NCI-H2081 treated with DMSO at 0.1 percent for 48 hours (cell line): ENCODE measurements at places on chromosomes 4 and X.

DNA sequence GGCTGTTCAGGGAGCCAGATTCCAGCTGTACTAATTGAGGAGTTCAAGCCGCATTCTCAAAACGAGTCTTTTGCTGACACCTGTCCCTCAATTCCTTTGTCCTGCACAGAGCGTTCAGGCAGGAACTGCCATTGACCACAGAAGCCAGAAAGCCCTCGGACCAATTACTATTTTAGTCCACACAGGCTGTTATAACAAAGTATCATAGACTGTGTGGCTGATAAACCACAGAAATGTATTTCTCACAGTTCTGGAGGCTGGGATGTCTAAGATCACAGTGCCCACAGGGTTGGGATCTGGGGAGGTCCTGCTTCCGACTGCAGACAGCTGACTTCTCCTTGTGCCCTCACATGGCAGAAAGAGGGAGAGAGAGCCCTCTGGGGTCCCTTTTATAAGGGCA, 119.8 kb upstream of the ATP6AP2 start:
- DNase-seq = no peak

DNA sequence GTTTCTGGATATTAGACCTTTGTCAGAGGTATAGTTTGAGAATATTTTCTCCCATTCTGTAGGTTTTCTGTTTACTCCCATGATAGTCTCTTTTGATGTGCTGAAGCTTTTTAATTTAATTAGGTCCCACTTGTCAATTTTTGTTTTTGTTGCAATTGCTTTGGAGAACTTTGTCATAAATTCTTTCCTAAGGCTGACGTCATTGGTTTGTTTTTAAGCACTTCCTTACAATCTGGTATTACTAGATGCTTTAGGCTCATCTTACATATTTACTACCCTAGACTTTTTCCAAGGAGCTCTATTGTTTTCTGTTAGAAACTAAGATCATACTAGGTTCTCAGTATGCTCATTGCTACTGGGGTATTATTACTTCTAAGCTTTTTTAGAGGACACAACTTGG, 806.3 kb downstream of the PDHA2 start:
- no peak for DNase-seq

GRCh38 chrX:123993904-123994635, 32.6 kb downstream of the STAG2 start:
- no peak for DNase-seq

DNA sequence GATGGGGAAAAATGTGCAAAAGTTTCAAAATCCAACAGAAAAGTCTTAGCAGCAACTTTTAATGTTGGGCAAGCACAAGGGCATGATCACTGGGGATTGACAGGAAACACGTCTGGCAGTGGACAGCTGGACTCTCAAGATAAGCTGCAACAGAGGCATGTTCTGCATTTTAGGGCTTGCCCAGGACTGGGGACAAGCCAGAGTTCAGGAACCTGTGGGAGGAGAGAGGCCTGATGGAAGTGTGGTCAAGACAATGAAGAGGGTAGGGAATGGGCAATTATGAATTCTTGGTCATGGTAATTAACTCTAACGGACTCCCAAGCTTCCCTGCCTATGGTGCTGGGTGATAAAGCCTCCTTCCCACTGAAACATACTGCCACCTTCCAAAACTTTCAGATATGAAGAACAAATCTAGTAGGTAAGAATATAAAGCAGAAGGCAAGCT, 48.4 kb downstream of the ANXA3 start:
- no peak for DNase-seq

- DNase-seq = no peak
Observed at GRCh38 chrX:6498324-6498723, 36.6 kb downstream of the VCX3A start.

GRCh38 chr4:101699441-101700124, 90.9 kb upstream of the BANK1 start:
- DNase-seq = no peak

- DNase-seq = no peak
Observed at GRCh38 chr4:75030649-75031235, 97.8 kb downstream of the PARM1 start.

DNA sequence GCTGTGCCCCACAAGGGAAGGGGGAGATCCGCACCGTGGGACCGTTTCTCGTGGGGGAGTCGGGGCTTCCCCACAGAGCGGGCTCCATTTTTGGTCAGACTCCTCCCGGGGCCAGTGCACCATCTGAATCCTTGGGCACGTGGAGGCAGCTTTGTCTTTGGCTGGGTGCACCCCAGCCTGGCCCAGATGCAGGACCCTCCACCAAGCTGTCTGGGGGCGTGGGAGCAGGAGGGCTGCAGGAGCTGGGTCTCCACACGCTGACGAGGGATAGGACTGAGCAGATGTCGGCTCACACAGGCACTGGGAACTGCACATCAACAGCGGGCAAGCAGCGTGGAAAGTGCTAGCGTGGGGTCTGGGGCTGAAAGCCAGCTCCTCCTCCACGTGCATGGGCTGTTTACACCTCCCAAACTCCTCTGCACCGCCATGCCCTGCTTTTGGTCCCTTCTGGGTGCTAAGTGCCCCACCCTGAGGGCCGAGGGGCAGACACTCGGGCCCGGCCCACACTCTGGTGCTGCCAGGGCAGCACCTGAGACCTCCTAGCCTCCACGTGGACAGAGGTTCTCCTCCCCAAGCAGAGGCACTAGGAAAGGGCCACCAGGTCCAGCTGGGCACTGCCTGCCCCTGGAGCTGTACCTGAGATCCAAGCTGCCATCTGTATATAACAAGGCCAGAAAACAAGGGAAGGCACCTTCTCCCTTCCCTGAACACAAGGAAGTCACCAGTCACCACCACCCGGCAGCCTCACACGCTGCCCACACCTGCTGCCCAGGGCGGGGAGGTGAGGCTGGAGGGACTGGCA, 13.8 kb downstream of the DGKQ start:
- DNase-seq = no peak

DNA sequence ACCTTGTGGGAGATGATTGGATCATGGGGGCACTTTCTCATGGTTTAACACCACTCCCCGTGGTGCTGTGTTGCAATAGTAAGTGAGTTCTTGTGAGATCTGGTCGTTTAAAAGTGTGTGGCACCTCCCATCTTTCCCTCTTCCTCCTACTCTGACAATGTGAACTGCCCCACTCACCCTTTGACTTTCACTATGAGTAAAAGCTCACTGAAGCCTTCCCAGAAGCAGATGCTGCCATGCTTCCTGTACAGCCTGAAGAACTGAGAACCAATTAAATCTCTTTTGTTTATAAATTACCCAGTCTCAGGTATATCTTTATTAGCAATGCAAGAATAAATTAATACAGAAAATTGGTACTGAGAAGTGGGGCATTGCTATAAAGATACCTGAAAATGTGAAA, 509.6 kb upstream of the CT83 start:
- no peak for DNase-seq

- no peak for DNase-seq
Observed at GRCh38 chrX:1252861-1253260, 15.8 kb upstream of the CSF2RA start.

- no peak for DNase-seq
Observed at GRCh38 chrX:1378306-1378759, 13.6 kb downstream of the SLC25A6 start.

GRCh38 chr4:96154676-96155075, 314.8 kb downstream of the PDHA2 start:
- DNase-seq = no peak

DNA sequence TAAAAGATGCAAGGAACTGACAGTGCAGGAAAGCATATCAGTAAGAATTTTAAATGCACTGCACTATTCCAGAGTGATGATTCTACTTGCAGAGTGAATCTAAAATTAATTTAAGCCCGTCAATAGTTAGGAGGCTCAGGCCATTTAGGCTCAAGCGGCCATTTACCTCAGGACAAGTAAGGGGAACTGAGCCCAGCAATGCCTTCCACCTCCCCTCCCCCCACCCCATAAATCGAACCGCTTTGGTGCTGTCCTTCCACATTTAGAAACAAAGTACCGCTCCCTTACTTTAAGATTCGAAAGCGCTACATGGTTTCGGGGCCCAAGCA, 665 bp downstream of the RBM41 start:
- no peak for DNase-seq

- DNase-seq = no peak
Observed at GRCh38 chr4:14994242-14994641, 8.0 kb upstream of the CPEB2 start.

DNA sequence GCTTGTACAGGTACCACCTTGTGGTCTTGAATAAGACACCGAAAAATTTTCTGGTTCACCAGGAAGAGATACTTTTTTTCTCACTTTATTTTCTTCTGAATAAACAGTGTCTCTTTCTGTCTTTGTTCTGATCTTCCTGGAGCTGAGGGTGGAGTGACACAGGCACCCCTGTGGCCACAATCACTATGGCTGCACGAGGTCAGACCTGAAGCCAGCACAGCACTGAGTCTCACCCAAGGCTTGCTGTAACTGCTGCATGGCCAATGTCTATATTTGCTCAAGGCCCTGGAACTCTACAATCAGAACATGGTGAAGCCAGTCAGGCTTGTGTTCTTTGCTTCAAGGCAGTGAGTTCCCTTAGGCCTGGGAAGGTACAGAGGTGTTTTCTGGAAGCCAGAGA, 87.2 kb downstream of the GPR174 start:
- no peak for DNase-seq

- DNase-seq = no peak
Observed at GRCh38 chr4:182835006-182835740, 82.0 kb downstream of the DCTD start.

GRCh38 chr4:153067376-153067775, 131.3 kb downstream of the FHDC1 start:
- no peak for DNase-seq

- DNase-seq = no peak
Observed at GRCh38 chrX:48475296-48475695, 703 bp upstream of the FTSJ1 start.

DNA sequence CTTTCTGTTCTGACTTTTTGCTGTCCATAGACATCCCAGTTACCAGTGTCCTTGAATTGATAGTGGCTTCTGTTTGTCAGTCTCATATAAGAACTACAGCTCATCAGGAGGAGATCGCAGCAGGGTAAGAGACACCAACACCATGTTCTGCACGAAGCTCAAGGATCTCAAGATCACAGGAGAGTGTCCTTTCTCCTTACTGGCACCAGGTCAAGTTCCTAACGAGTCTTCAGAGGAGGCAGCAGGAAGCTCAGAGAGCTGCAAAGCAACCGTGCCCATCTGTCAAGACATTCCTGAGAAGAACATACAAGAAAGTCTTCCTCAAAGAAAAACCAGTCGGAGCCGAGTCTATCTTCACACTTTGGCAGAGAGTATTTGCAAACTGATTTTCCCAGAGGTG, 30.1 kb downstream of the GUCY1A1 start:
- DNase-seq = no peak

DNA sequence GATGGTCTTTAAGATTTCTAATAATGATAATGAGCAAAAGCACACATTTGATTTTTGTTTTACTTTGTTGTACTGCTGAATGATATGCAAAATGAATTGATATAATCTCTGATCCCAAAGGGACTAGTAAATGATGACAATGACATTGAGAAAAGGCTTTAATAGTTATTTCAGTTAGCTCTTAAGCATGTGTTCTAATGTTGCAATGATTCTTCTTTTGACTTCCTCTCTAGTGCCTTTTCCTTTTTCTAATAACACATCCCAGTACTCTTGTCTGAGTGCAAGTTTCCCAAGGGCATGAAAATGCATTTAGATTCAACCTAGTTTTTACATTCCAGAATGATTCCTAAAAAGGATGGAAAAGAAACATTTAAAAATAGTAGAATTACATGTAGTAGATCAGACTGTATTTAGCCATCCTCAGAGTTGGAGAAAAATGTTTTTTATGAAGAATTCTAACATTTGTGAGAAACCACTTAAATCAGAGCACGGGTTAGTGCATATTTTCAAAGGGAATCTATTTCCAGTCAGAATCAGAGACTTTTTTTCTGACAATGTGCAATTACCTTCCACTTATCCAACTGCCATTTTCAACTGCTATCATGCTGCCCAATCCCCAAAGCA, 508.8 kb downstream of the C4orf33 start:
- no peak for DNase-seq

- no peak for DNase-seq
Observed at GRCh38 chr4:28341784-28342183, 1481.1 kb downstream of the STIM2 start.

DNA sequence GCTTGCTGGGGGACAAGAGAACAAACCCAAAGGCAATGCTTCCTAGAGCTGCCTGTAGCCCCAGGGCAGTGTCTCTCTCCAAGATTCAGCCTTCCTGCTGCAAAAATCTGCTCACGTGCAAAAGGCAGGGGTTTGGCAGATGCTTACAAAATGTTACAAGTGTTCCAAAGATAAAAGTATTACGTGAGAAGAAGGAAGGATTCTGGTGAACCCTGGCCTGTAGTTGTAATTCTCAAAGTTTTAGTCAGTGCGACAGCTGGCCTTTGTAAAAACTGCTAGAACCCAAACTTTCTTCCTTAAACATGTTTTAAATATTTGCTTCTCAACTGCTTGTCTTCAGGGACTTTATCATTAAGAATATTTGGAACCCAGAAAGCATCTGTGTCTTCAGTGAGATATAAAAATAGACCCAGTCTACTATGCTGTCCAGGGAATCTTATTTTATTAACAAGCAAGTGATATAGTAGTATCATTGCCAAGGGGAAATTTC, 232.3 kb downstream of the FRMPD4 start:
- DNase-seq = no peak

GRCh38 chr4:119785963-119786362, 157.4 kb upstream of the PDE5A start:
- DNase-seq = no peak

GRCh38 chrX:75086731-75087195, 69.3 kb downstream of the ABCB7 start:
- no peak for DNase-seq

DNA sequence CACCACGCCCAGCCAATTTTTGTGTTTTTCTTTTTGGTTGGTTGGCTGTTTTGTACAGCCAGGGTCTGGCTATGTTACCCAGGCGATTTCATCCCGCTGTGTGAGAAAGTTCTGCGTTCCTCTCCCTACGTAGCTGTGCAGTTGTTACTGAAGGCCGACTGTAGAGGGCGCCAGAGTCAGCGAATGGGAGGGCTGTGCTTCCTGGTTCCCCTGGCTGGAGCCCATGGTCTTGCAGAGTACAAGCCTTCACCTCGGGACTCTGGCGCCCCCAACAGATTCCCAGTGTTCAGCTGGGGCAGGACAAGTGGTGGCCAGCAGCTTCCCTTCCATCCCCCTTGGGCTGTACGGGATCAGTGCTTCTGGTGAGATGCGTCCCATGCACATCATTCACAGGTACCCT, 5.6 kb upstream of the CT45A1 start:
- DNase-seq = no peak

DNA sequence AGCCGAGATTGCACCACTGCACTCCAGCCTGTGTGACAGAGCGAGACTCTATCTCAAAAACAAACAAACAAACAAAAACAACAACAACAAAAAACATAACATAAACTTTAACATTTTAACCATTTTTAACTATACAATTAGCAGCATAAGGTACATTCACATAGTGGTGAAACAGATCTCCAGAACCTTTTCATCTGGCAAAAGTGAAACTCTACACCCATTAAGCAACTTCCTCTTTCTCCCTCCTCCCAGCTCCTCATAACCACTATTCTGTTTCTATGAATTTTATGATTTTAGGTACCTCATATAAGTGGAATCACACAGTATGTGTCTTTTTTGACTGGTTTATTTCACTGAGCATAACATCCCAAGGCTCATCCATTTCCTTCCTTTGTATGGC, 103.6 kb downstream of the FAM13A start:
- DNase-seq = no peak

- no peak for DNase-seq
Observed at GRCh38 chrX:148574237-148574973, 74.0 kb downstream of the AFF2 start.
